ENCODE measurements at places on chromosomes 5 and 9.

- DNase-seq = peak; percentile 47
Observed at GRCh38 chr5:151742870-151743294, 15.5 kb downstream of the ATOX1 start.

- DNase-seq = no peak
Observed at GRCh38 chr9:126009047-126009446, 261.9 kb downstream of the PBX3 start.

GRCh38 chr9:35406183-35406959 is 83.5 kb upstream of the RUSC2 start:
- no peak for DNase-seq

- peak; percentile 11 for DNase-seq
Observed at GRCh38 chr5:174520420-174521396, 203.7 kb upstream of the MSX2 start.

DNA sequence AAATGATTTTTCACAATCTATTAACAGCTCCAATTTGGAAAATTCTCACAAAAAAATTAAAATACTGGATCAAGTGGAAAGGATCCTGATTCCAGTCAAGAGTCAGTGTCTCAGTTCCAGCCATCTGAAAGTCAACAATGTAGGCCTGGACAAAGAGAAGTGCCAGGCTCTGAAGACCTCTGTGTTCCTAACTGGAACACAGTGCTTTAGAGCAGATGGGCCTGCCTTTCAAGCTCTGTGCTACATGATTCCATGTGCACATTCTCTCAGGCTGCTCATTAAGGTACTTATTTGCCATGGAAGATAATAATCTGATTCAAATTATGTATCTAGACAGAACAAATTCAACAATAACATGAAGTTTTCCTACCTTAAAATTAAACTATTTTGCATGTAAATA is 30.2 kb upstream of the ALDH1A1 start:
- DNase-seq = no peak

- no peak for DNase-seq
Observed at GRCh38 chr5:126686451-126687126, 85.8 kb downstream of the PHAX start.

- no peak for DNase-seq
Observed at GRCh38 chr5:114838937-114839336, 330.8 kb downstream of the TRIM36 start.

DNA sequence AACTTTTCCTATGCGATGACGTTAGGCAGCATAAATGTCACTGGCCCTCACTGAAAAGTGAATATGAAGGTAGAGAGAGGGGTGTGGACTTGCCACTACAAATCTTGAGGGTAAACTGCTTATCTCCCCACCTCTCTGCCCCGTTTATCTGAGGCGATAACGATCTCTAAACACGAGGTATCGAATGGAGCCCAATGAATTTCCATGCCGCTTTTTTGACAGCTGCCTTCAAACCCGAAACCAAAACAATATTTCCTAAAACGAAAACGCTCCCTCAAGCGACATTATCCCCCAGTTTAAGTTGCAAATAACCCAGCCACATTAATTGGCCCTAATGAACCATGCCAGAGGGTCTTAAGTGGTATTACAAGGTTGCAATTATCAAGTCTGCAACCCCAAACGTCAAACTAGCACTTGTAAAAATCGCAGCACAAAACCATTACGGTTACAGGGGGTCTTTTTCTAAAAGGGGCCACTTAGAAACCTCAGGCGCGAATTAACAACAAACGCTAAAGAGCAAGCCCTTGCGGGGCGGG is 1.4 kb downstream of the NR3C1 start:
- DNase-seq = no peak

DNA sequence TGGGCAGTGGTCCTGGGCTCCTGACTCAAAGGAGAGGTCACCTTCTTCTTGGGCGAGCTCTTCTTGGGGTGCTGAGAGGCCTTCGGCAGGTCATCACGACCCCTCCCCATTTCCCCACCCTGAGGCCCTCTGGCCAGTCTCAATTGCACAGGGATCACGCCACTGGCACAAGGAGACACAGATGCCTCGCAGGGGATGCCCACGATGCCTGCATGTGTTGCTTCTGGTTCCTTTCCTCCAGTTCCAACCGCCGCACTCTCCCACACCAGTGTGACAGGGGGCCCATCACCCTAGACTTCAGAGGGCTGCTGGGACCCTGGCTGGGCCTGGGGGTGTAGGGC is 1.3 kb downstream of the CEL start:
- no peak for DNase-seq

DNA sequence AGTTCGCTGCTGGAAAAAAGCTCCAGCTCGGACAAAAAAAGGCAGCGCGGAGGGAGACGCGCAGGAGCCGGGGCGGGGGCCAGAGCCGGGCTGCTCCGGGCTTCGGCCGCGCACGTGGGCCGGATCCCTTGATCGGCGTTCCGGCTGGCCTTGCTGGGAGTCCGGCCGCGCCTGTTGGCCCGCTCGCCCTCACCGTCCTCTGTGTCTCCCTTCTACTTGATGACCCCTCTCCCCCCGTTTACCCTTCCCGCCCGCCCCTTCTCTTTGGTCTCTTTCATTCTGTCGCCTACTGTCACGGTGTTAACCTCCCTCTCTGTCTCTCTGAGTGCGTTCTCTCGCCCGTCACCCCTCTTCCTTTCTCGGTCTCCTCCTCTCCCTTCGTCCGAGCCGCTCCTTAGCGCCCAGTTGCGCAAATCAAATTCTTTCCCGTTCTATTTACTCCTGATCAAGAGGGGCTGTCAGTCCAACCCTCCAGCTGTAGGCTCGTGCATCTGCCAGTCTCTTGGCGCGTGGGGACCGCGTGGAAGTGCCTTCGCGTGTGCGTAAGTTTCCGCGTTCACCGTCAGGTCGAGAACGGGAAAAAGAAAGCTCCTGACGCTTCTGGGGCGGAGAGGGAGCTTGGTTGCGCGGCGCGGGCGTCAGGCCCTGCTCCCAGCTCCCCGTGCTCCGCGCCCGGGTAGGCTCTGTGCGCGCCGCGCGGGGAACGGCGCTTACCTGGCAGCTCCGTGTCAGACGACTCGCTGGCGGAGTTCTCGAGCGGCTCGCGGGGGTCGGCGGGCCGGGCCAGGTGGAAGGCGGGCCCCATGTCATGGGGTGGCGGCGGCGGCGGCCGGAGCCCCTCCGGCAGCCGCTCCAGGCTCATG is 798 bp downstream of the PITX1 start:
- no peak for DNase-seq

- no peak for DNase-seq
Observed at GRCh38 chr5:61052882-61053281, 107.9 kb downstream of the NDUFAF2 start.

- no peak for DNase-seq
Observed at GRCh38 chr9:14670718-14671117, 22.5 kb downstream of the ZDHHC21 start.

GRCh38 chr5:94613583-94613982 is 4.8 kb downstream of the KIAA0825 start:
- DNase-seq = no peak

DNA sequence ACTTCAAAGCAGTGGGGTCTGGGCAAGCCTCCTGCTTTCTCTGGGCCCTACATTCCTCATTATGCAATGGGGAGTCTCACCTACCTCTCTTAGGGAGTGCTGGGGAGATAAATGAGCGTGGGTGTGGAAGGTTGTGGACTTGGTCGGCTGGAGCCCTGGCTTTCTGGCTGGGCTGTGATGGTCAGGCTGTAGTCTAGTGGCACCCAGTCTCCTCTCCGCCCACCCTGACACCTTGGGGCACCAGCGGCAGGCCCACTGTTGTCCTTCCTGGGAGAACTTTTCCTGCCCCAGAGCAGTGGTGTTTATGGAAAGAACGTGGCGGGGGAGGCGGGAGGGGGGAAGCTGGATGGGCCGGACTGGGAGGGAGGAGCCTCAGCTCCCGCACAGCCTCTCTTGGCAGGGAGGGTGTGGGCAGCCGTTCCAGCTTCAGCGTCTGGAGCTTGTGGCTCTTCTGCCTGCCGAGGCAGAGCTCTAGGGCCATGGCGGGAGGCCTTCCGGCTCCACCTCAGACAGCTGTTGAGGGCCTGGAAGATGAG is 4.1 kb downstream of the PTGS1 start:
- DNase-seq = no peak

GRCh38 chr9:131474711-131475110 is 28.0 kb upstream of the POMT1 start:
- no peak for DNase-seq

All from substantia nigra (tissue), 51 donors.